ENCODE measurements at places on chromosomes 3 and 15. TPM values are rescaled to one million over a fixed set of nuclear protein-coding genes. Genes with fewer than 3 reads are reported as not detected.

DNA sequence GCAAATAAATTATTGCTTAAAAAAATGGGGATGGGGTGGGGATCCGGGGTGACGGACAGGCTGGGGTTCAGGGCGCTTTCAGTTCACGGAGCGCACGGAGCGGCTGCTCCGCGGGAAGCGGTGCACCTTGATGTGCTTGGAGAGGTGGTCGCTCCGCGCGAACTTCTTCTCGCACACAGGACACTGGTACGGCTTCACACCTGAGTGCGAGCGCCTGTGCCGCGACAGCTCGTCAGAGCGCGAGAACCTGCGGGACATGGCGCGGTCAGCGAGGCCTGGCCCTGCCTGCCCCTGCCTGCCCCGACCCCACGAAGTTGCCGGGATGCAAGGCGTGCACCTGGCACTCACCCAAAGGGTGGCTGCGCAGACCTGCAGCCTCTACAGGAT lies 13.6 kb downstream of the KLF15 start:
- H3K4me1 ChIP-seq: no peaks in the 10 kb centered on the region
- no peaks in the 10 kb centered on the region for H3K27me3 ChIP-seq
- H3K4me3 ChIP-seq: no peak overlapping the region
- DNase-seq: no peak
- no peaks in the 10 kb centered on the region for H3K36me3 ChIP-seq

- H3K27me3 ChIP-seq: no peaks in the 10 kb centered on the region
- no peak overlapping the region for H3K27ac ChIP-seq
- no peak for DNase-seq
These were observed 39.3 kb downstream of the ADCY5 start for GRCh38 chr3:123409443-123410148.

DNA sequence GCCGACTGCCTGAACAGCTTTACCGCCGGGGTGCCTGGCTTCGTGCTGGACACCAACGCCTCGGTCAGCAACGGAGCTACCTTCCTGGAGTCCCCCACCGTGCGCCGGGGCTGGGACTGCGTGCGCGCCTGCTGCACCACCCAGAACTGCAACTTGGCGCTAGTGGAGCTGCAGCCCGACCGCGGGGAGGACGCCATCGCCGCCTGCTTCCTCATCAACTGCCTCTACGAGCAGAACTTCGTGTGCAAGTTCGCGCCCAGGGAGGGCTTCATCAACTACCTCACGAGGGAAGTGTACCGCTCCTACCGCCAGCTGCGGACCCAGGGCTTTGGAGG lies 815 bp downstream of the SPINT1 start:
- no peak for DNase-seq
- no peak overlapping the region for H3K27ac ChIP-seq
- H3K4me3 ChIP-seq: no peak overlapping the region
- peaks cover 8% of the 10 kb centered on the region for H3K27me3 ChIP-seq

GRCh38 chr3:150365132-150365604 lies 42.9 kb upstream of the TSC22D2 start:
- no peaks in the 10 kb centered on the region for H3K27me3 ChIP-seq
- no peak for DNase-seq
- no peak overlapping the region for H3K4me3 ChIP-seq

The PTX3 gene
- not detected for polyA plus RNA-seq

- H3K4me1 ChIP-seq: peaks cover 58% of the 10 kb centered on the region
- no peaks in the 10 kb centered on the region for H3K27me3 ChIP-seq
- no peak for DNase-seq
- peaks cover 11% of the 10 kb centered on the region for H3K36me3 ChIP-seq
- peak overlapping the region; percentile 44 for H3K27ac ChIP-seq
These were observed 35.0 kb downstream of the RFTN1 start for GRCh38 chr3:16478516-16478915.

DNA sequence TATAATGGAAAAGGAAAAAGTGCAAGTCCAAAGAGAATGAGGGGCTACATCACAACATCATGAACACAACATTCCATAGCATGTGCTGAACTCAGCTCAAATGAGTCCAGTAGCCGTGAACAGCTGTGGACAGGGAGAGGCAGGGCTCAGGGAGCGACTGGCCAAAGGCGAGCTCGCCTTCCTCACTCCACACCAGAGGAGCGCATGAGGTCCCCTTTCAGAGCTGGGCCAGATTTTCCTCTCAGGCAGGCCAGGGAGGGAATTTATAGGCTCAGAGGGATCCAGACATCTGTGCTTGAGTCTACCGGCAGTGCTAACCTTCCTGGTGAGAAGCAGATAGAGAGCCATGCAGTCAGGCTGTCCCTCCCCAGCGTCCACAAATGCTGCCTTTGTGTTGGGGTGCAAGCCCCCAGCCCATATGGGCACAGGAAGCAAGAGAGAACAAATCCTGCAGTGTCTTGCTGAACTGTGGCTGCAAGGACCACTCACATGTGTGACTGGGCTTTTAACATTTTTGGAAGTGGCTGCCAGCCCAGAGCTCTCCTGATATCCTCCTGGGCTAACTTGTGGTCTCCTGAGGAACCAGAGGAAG lies 32.5 kb downstream of the ARHGEF3 start:
- peaks cover 72% of the 10 kb centered on the region for H3K36me3 ChIP-seq
- no peaks in the 10 kb centered on the region for H3K27me3 ChIP-seq
- H3K4me3 ChIP-seq: no peak overlapping the region
- peaks cover 11% of the 10 kb centered on the region for H3K4me1 ChIP-seq

DNA sequence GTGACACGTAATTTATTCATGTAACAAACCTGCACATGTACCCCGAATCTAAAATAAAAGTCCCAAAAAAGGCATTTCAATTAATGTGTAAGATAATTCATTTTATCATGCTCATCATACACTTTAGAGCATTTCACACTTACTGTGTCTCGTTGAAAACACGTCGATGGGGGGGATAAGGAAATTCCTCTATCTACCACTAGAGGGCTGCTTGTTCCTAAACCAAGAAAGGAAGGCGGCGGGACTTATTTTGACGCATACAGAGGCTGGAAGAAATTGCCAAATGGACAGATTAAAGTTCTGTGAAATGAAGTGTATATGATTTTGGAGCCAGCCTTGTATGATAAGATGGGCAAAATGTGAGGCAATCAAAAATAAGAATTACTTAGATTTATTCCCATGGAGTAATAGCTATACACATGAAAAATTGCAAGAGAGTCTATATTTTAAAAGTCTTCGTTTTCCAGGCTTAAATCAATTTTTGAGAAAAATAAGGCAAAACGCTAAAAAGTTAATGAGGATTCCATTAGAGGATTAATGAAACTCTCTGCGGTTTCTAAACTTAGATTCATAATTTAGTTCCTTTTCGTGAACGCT lies 346.8 kb downstream of the CNTN3 start:
- H3K27ac ChIP-seq: no peak overlapping the region
- H3K27me3 ChIP-seq: no peaks in the 10 kb centered on the region
- DNase-seq: no peak
- no peak overlapping the region for H3K4me3 ChIP-seq
- H3K36me3 ChIP-seq: no peaks in the 10 kb centered on the region
- H3K4me1 ChIP-seq: no peaks in the 10 kb centered on the region

GRCh38 chr15:75577401-75578172 lies 1.5 kb downstream of the PTPN9 start:
- H3K4me1 ChIP-seq: peaks cover 32% of the 10 kb centered on the region
- no peaks in the 10 kb centered on the region for H3K36me3 ChIP-seq
- no peaks in the 10 kb centered on the region for H3K27me3 ChIP-seq
- H3K4me3 ChIP-seq: peak overlapping the region; percentile 89
- H3K27ac ChIP-seq: peak overlapping the region; percentile 73

DNA sequence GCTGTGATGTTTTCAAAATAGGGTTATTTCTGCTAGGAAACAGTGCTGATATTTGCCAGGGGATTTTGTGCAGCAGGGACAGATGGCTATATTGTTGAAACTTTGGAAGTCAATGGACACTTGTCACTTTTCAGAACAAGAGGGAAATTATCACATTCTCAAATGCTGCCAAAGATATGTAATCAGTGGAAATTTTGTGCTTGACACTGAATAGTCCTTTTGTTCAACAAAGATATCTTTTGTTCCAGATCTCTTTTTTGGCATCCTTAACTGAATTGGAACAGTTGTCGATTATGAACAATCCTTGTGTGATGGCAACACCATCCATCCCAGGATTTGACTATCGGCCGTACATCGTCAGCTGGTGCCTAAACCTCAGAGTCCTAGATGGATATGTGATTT lies 7.8 kb downstream of the CEP97 start:
- peaks cover 78% of the 10 kb centered on the region for H3K36me3 ChIP-seq
- peaks cover 2% of the 10 kb centered on the region for H3K4me1 ChIP-seq
- H3K4me3 ChIP-seq: no peak overlapping the region
- no peak overlapping the region for H3K27ac ChIP-seq
- H3K27me3 ChIP-seq: no peaks in the 10 kb centered on the region

- no peaks in the 10 kb centered on the region for H3K4me1 ChIP-seq
- no peak overlapping the region for H3K4me3 ChIP-seq
- H3K27ac ChIP-seq: no peak overlapping the region
- H3K27me3 ChIP-seq: no peaks in the 10 kb centered on the region
These were observed 197.5 kb upstream of the TSC22D2 start for GRCh38 chr3:150210461-150211110.

The DGKG gene
- polyA plus RNA-seq: not detected

DNA sequence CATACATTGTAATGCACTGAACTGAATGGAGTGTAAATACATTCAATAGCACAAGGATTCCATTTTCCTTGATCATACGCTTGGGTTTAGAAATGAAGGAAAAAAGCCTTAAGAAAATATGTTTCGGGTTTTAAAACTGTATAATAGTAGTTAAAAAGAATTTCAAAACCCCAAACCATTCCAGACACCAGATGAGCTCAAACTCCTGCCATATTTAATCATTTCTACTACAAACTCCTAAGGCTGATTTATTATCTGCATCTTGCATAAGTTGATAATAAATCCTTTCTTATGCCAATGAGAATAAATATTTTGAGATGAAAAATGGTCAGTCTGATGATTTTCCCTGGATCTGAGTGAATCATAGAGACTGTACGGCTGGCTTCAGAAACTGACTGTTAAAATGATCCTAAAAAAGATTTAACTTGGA lies 51.0 kb downstream of the NR1D2 start:
- DNase-seq: no peak
- no peak overlapping the region for H3K27ac ChIP-seq
- no peaks in the 10 kb centered on the region for H3K27me3 ChIP-seq
- H3K4me1 ChIP-seq: no peaks in the 10 kb centered on the region

The CCR3 gene
- polyA plus RNA-seq: 14.4 TPM

The FAH gene
- polyA plus RNA-seq: 2.4 TPM

The MKRN3 gene
- 2.5 TPM for polyA plus RNA-seq

DNA sequence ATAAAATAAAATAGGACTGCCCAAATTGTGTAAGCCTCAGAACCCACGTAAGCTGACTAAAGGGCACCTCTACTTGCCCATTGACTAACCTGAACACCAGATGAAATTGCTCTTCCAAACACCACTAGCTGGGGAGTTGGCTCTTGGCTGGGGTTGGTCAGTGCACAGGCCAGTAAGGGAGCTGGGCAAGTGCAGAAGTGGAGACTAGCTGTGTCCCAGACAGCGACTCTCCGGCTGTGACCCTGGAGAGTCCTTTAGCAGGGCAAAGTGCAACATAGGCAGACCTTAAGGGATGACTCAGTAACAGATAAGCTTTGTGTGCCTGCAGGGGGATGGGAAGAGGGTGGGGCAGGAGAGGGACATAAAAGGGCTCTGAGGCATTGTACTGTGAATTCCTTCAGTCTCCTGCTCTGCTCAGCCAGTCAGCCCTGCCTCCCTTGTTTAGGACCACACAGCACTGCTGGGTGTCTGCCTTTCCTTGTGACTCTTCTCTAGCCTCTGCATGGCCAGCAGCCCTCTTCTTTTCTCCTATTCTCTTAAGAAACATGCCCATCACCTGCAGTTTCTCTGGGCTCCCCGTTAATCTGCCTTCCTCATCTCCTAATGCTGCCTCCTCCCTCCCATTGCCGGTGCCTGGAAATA lies 13.2 kb downstream of the NR1I2 start:
- DNase-seq: no peak
- peaks cover 1% of the 10 kb centered on the region for H3K27me3 ChIP-seq
- no peaks in the 10 kb centered on the region for H3K36me3 ChIP-seq
- H3K4me1 ChIP-seq: no peaks in the 10 kb centered on the region
- H3K4me3 ChIP-seq: no peak overlapping the region

The SPINK8 gene
- polyA plus RNA-seq: not detected

DNA sequence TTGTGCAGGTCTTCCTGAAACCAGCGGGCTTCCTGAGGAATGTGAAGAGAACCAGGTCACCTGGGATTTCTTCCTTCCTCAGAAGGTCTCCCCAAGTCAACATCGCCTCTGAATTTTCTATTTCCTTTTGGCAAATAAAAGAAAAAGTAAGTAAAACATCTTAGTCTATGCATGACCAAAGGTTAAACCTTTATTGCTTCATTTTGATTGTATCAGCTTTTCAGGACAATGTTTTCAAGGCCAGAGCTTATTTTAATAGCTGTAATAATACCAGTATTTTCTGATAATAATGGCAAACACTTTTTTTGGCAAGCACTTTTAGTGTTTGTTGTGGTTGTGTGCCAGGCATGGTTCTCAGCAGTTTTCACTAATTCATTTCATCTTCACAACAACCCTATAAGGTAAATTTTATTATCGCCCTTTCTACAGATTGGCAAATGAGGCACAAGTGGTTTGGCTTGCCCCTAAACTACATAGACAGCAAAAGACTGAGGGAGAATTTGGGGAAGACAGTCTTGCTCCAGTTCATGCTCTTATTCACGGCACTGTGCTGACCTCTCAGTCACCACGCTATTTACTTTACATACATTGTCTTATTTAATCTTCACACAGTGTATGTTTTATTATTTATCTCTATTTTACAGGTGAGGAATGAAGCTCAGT lies 110.4 kb downstream of the RPL22L1 start:
- no peak overlapping the region for H3K4me3 ChIP-seq
- peaks cover 11% of the 10 kb centered on the region for H3K27me3 ChIP-seq
- no peaks in the 10 kb centered on the region for H3K36me3 ChIP-seq
- no peaks in the 10 kb centered on the region for H3K4me1 ChIP-seq
- no peak overlapping the region for H3K27ac ChIP-seq

The SH2D7 gene
- 0.09 TPM for polyA plus RNA-seq

- DNase-seq: no peak
- no peak overlapping the region for H3K4me3 ChIP-seq
- H3K4me1 ChIP-seq: no peaks in the 10 kb centered on the region
- H3K36me3 ChIP-seq: no peaks in the 10 kb centered on the region
- H3K27me3 ChIP-seq: no peaks in the 10 kb centered on the region
These were observed 973.9 kb downstream of the FHIT start for GRCh38 chr3:60277361-60277800.

DNA sequence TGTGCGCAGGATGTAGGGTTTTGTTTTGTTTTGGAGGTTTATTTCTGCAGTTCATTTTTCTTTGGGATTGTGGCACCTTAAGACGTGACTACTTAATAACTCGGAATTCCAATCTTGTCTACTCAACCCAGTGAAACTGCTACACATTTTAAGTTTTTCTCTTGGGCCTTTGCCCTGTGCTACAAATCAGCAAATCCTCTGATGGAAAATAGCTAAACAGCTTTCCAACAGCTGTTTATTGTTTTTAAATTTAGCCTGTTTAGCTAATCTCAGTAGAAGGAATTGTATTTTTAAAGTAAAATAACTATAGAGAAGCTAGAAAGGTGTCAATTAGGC lies 48.4 kb downstream of the OPA1 start:
- H3K27ac ChIP-seq: no peak overlapping the region
- no peak for DNase-seq
- no peaks in the 10 kb centered on the region for H3K4me1 ChIP-seq

The GOLGA6L7 gene
- polyA plus RNA-seq: not detected

The GOLGA8T gene
- not detected for polyA plus RNA-seq
